ENCODE measurements at places on chromosomes 16 and 17.

- no peak for DNase-seq
These were observed 69.3 kb downstream of the FTO start for GRCh38 chr16:53773150-53773846.

- DNase-seq, result no peak
These were observed 229.7 kb downstream of the SNX29 start for GRCh38 chr16:12206098-12206748.

DNA sequence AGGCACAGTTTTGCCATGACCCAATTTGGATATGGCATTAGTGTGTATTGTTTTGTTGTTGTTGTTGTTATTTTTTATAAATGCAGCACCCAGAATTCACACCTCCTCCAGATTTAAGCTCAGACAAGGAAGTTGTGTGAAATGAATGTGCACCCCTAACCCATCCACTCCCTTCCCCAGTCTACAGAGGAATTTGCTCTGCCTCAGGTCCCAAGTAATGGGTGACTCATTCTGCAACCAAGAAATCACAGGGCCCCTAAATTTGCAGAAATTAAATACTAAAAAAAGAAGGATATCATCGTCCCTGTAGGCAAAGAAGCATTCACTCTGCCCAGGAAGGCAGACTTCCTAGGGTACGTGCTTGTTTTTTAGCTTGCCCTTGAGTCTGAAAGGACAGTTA is 62.3 kb downstream of the CLEC16A start:
- DNase-seq, result no peak

- DNase-seq, result no peak
These were observed 40.0 kb downstream of the MRPS23 start for GRCh38 chr17:57809879-57810278.

DNA sequence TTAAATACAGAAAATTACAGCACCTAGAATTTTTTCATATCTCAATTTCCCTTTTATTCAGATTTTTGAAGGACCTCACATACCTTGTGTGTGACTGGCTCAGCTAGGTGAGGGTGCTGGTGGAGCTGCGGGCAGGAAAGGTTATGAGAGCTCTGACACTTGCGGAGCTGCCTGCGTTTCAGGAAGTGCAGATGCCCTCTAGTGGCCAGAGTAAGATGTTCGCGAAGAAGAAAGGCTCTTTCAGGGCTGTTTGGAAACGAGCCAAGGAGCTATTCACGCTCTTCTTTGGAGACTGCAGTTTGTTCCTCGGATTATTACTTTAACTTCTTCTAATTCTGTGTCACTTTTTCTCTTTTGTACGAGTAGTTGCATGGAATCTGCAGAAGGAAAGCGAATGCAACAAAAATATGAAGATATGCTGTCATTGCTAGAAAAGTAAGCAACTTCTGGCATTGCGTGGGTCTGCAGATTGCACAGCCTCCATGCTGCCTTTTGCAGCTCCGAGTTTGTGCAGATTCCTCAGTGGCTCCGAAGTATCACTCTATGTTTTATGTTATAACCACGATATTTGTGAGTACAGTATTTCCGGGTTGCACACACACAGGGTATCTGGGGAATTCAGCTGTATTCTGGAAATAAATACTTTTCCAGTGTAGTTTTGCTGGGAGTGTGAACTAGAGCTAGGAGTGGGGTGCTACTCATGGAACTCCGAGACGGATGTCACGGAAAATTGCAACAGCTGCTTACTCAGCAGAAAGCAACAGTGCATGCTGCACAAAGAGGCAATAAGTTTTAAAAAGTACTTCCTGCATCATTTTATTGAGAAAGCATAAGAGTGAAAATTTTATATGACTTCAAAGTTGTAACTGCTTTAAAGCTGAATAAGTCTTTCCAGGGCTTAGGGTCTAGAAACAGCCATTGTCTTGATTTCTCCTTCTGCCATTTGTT is 46.3 kb downstream of the DNAH9 start:
- peak; percentile 21 for DNase-seq

- DNase-seq, result no peak
These were observed 102.9 kb downstream of the NDE1 start for GRCh38 chr16:15752717-15753488.

DNA sequence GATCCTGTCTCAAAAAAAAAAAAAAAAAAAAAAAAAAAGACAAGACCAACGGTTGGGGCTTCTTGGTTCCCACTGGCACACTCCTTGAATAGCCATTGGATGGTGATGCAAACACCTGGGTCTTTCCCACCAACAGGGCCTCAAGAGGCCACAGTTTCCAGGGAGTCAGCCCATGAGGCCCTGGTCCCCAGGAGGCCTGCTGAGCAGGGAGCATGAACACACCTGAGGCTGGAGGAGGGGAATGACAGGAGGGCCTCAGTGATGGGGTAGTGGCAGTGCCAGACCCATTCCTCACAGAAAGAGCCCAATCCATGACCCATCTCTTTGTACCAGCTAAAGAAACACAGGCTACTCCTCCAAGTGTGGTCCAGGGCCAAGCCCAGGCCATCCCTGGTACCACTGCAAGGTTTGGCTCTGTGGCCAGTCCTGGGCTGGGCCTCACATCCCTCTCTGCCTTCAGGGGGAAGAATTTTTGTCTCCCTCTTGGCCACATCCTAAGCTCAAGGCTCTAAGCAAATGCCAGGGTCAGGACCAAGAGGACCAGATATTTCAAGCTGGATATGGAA is 13.9 kb downstream of the ARL2BP start:
- DNase-seq, result no peak

- no peak for DNase-seq
These were observed 397.4 kb downstream of the CA10 start for GRCh38 chr17:51761105-51761504.

GRCh38 chr17:11889266-11889665 is 108.0 kb downstream of the ZNF18 start:
- no peak for DNase-seq

- no peak for DNase-seq
These were observed 30.5 kb downstream of the PIK3R6 start for GRCh38 chr17:8836821-8837562.

DNA sequence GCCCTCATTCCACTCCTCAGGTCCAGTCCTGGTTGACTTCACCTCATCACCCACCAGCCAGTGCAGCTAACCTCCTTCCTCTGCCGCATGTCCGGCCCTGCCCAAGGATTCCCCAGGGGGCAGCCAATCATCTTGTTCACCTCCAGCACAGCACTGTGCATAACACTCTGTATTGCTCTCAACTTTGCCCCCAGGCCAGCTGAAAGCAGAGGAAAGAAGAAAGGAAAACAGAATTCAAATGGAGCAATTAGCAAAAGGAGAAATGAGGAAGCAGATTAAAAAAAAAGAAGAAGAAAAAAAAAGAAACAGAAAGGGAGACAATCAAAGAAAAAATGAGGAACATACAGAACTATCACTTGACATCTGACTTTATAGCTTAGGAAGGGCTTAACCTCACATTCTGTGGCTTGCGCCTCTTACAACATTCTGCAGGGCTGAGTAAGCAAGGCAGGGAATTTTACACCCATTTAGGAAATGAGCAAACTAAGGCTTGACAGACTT is 26.1 kb downstream of the GAS7 start:
- no peak for DNase-seq

DNA sequence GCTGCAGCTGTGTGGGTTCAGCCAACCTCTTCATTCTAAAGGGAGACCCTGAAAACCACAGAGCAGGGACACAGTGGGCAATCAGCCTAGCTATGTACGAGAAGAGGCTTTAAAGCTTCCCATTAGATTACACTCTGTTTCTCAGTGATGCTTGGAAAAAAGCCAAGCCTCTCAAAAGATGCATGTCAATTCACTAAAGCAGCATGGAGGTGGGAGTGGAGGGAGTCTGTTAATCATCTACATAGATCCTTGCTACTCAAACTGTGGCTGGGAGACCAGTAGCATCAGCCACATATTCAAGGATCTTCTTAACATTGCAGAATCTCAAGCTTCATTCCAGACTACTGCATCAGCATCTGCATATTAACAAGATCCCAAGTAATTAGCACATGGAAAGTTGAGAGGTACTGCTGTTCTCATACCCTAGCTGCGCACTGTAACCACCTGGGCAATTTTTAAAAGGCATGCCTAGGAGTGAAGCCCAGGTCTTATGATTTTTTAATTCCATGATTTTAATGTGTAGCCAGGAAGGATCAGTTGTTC is 305.9 kb downstream of the PMP22 start:
- no peak for DNase-seq

GRCh38 chr16:27138257-27138656 is 65.1 kb upstream of the KDM8 start:
- DNase-seq, result no peak

DNA sequence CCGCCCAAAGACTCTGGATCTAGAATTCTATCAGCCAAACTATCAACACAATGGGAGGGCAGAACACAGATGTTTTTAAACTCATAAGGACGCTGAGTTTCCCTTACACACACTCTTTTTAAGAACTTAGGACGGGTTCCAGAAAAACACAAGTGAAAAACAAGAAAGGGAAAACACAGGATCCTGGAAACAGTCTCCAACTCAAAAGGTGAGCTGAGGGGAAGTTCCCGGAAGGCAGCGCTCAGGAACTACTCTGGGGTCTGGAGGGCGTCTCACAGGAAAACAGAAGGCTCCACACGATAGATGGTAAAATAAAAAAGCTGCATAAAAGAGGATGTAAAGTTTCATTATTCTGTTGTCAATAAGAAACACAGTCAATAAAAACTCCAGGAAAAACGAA is 80.2 kb upstream of the DOC2B start:
- DNase-seq, result no peak

DNA sequence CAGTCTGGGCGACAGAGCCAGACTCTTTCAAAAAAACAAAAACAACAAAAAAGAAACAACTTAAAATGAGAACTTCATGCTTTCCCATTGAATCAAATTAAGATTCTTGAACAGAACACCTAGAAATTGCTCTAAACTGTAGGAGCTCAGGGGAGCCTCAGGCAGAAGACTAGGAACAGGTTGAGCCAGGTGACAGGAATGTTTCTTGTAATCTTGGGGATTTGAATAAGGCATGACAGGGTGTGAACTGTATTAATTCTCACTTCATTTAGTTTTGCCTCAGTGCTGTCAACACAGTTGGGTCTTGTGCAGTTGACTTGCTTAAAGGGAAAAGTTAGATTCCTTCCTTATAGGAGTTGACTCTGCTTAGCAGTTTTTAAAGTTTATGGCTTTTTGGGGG is 27.8 kb downstream of the SOCS7 start:
- no peak for DNase-seq

- DNase-seq, result peak; percentile 36
These were observed 66.1 kb downstream of the AXIN2 start for GRCh38 chr17:65495122-65496055.

GRCh38 chr17:19411631-19412030 is 599 bp downstream of the RNF112 start:
- DNase-seq, result no peak

- DNase-seq, result no peak
These were observed 688 bp downstream of the CA10 start for GRCh38 chr17:52157603-52158449.

- no peak for DNase-seq
These were observed 60.2 kb downstream of the RAI1 start for GRCh38 chr17:17741349-17742023.

GRCh38 chr17:29116804-29117753 is 63.1 kb downstream of the MYO18A start:
- DNase-seq, result peak; percentile 71

DNA sequence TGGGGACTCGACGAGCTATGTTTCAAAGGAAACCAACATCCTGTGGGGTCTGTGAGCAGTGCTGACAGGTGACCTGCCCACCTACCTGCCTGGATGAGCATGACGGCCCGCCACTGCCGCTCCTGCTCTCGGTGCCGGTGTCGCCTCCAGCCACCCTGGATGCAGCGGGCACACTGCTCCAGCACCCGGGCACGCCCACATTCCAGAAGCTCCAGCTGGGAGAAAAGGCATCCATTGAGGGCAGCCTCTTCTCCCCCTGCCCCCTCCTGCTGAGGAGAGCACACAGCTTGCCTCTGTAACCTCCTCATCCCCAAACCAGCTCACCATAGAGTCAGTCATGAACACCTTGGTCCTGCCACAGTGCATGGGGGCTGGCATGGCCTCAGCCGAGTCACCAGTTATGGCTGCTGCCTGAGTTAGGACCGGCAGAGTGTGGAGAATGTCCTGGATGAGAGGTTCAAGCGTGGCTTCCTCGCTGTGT is 14.3 kb downstream of the ZNHIT3 start:
- no peak for DNase-seq

- no peak for DNase-seq
These were observed 428 bp downstream of the TUFM start for GRCh38 chr16:28845761-28846079.

DNA sequence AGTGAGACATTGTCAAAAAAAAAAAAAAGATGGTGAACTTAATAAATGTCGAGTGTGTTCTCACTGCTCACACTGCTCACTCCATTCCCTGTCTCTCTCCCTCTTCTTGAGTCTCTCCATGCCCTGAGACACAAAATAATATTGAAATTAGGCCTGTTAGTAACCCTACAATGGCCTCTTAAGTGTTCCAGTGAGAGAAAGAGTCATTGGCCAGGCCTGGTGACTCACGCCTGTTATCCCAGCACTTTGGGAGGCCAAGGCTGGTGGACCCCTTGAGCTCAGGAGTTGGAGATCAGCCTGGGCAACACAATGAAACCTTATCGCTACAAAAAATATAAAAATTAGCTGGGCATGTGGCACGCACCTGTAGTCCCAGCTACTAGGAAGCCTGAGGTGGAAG is 16.2 kb upstream of the CSF3 start:
- DNase-seq, result no peak

GRCh38 chr16:4714996-4715395 is 19.1 kb downstream of the ANKS3 start:
- DNase-seq, result no peak

DNA sequence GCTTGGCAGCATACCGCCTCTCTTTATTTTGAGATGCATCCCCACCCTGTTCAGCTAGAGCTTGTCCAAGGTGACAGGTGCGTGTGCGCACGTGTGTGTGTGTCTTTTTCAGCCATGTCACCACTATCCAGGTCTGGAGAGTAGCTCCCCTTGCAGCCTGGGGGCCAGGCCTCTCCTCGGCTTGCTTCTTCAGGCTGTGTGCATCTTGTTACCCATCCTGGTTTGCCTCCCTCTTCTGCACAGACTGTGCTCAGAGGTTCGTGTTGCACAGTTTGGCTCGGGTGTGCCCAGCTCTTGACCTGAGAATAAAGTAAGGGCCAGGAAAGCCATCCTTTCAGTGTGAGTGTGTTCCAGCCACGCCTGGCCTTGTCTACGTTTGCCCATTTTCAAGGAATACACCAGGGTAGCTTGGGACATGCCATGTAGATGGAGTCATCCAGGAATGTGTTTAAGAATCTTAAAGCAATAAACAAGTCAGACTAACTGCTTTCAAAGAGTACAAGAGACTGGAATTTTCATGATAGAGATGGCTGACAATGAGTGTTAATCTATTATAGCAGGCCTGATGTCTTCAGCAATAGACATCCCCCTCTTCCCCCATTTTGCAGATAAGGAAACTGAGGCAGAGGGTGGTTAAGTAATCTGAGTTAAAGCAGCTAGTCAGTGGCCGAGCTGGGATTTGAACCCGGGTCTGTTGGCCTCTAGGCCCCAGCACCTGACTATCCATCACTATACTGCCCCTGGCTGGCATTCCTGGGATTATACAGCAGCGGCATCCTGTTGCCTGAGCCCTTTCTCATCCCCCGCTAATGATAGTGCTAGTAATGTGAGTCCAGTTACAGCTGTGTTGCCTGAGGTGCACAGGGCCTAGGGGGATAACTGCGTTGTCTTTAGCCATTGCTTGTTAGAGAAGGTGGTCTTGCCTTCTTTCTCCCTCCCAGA is 77.9 kb downstream of the KSR1 start:
- DNase-seq, result no peak

GRCh38 chr16:29962344-29962994 is 590 bp downstream of the TMEM219 start:
- no peak for DNase-seq

Measured in naive thymus-derived CD8-positive, alpha-beta T cell (primary cell).